ENCODE measurements at places on chromosomes 7 and 10. TPM values are rescaled to one million over a fixed set of nuclear protein-coding genes. Genes with fewer than 3 reads are reported as not detected.

The IGFBP3 gene
- 193 TPM for total RNA-seq

The ANKRD61 gene
- total RNA-seq, result 0.19 TPM

DNA sequence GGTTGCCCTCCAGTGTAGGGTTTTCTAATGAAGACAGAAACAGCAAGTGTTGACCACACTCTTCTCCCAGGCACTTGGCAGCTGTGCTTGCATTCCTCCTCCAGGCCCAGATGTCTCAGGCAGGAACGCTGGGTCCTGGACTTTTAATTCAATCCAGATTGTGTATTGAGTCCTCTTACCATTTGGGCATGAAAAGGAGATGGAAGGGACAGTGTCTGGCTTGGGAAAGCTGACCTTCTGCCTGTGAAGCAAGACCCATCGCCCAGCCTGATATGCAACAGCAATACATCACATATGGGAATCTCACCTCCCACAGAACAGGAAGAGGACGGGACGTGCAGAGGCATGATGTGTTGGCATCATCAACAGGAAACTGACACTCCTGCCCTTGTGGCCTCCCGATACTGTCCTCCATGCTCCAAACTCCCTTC, 174.4 kb upstream of the LYZL2 start:
- DNase-seq, result no peak

DNA sequence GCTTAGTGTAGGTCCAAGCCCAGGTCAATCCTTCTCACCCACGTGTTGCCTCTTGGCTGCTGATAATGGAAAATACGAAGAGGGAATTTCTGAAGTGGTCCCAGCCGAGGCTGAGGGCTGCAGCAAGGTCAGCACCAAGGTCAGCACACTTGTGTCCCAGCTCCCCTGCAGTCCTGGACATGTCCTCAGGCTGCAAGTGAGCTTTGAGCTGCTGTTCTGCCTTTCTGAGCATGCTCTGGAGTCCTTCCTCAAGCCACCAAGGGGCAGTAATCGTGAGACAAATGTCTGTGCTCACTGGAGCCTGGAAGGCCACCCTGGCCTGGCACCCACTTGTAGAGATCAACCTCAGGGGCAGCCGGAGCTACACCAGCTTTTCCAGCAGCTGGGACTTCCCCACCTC, 28.3 kb downstream of the DRGX start:
- DNase-seq, result peak; percentile 8

- peak; percentile 76 for DNase-seq
Observed at GRCh38 chr7:28410628-28411531, 1.4 kb upstream of the CREB5 start.

The PCLO gene
- total RNA-seq, result 12.0 TPM

The TAS2R41 gene
- not detected for total RNA-seq

DNA sequence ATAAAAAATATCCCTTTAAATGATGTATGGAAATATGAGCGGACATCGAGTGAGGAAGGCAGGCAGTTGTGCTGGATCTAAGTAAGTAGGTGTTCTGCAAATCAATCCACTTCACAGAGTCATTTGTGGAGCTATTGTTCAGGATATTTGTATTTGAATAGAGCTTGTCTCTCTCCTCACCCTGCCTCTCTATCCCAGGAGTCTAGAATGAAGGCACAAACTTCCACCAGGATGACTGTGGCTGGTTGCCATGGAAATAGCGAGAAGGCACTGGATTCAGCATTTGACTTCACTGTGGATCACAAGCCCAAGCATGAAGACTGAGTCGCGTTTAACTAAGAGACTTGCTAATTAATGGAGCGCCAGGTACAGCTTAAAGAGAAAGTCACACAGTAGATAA, 53.2 kb downstream of the NPY start:
- no peak for DNase-seq

- DNase-seq, result no peak
Observed at GRCh38 chr10:311901-312665, 176.8 kb downstream of the ZMYND11 start.

The PRR15 gene
- total RNA-seq, result 21.2 TPM

All from kidney (tissue), 22 donors.